ENCODE measurements at places on chromosomes 12 and 14.

- no peak for DNase-seq
Observed at GRCh38 chr12:114812858-114813761, 129.1 kb upstream of the TBX3 start.

GRCh38 chr12:2794191-2794735 is 507 bp upstream of the FKBP4 start:
- no peak for DNase-seq

GRCh38 chr12:16095531-16096110 is 181.9 kb downstream of the SLC15A5 start:
- no peak for DNase-seq

DNA sequence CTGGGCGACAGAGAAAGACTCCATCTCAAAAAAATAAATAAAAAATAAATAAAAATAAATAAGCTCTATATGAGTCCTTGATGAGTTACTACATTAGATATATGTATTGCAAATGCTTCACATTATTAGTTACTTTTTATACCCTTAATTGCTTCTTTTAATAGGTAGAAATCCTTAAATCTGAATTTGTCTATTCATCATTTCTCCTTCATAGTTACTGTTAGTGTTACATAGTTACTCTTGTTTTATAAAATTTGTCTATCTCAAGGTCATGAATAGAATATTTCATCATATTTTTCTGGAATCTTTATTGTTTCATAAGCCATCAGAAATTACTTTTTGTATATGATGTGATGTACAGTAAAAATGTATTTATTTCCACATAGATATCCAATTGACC is 1624.8 kb upstream of the FLRT2 start:
- no peak for DNase-seq

All from AG20443 (cell line).